HCEC 1CT (cell line): ENCODE measurements at places on chromosomes 5 and 9.

GRCh38 chr5:124941051-124942049 is 194.9 kb upstream of the ZNF608 start:
- no peak for DNase-seq

GRCh38 chr9:614431-614830 is 227.1 kb upstream of the DMRT1 start:
- no peak for DNase-seq

GRCh38 chr9:3497857-3498256 is 27.9 kb downstream of the RFX3 start:
- no peak for DNase-seq

DNA sequence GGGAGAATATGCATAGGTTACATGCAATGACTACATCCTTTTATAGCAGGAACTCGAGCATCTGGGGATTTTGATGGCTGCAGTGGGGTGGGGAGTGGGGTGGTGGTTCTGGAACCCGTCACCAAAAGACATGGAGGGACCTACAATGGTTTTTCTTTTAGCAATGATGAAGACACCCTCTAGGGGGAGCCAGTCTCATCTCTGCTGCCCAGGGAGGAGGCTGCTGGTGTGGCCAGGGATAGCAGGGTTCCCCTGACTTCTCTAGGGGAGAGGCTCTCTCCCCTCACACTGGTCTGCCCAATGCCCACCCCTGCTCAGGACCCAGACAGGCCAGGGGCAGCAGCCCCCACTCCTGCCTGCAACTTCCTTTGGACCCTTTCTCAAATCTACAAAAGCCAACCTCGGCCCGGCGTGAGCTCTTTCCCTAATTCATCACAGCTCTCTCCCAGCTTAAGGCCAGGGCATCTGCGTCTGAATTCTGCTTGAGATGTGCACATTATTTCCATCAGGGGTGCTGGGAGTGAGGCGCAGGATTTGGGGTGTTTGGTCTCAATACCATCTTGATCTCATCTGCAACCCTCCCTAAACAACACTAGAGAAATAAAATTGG is 73.6 kb upstream of the RETREG1 start:
- DNase-seq: peak; percentile 46

GRCh38 chr5:164181604-164182003 is 676.2 kb downstream of the MAT2B start:
- no peak for DNase-seq

DNA sequence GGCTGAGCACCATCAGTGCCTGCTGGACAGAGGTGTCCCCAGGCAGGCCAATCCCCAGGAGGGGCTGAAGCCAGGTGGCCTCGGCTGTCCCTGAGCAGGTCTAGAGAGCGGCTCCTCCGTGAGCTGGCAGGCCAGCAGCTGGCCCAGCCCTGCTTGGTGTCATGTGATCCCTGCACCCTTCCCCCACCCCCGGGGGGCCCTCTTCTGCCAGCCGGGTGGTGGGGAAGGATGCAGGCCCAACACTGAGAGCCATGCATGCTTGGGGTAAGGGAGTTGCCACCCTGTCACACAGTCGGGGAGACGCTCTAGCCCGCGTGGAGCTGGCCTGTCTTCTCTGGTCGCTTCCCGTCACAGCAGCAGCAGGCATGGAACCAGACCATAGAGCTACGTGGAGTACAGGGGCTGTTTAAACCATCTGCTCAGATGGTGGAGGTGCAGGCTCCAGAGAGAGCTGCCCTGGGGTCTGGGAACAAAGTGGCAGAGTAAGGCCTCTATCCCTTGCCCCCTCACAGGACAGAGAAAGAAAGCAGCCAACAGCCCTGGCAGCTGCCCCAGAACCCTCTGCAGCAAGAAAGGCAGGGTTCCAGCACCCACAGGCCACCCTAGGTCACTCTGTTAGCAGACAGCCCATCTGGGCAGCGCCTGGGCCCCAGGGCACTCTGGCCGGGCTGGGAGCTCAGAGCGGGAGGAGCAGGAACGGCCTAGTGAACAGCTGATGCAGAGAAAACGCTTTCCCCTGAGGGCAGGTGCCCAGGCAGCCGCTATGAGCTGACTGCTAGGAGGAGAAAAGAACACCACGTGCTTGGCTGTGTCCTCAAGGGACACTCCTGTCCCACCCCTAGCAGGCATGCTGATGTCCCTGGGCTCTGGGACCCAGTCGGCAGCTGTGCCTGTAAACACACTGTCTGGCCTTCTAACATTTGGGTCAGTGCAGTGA is 6.8 kb downstream of the RALGDS start:
- DNase-seq: no peak

- no peak for DNase-seq
These were observed 7.4 kb downstream of the NR2F1-AS1 start for GRCh38 chr5:93573354-93574351.

DNA sequence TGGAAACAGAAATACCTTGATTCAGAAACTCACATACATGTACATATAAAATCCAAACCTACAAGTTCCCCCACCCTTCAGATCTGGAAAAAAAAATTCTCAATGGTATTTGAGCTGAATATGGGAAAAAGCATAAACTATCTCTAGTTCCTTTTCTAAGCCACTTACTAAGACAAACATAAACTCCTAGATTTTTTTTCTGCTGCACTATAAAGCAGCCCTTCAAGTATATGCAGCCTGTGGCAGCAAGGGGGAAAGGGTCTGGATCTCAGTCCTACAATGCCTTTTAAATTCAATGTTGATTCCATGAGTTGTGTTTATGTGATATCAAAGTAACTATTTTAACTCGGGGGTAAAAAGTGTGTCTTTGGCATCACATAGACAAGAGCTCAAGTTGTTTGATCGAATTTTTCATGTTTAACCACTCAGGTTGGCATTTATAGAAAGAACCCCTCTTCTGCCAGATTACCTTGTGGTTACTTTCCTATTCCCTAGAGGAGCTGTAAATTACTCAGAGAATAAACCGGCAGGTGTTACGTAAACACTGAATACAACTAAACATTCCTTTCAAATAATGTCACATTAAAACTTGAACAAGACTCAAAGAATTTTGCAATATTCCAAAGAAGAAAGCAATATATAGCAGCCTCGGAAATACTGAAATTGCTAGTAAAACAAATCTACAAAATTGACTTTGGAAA is 91.8 kb upstream of the FER start:
- DNase-seq: peak; percentile 81

GRCh38 chr5:97037819-97038218 is 101.9 kb downstream of the LNPEP start:
- no peak for DNase-seq

- no peak for DNase-seq
These were observed 67.5 kb upstream of the CPLX2 start for GRCh38 chr5:175803736-175804454.

DNA sequence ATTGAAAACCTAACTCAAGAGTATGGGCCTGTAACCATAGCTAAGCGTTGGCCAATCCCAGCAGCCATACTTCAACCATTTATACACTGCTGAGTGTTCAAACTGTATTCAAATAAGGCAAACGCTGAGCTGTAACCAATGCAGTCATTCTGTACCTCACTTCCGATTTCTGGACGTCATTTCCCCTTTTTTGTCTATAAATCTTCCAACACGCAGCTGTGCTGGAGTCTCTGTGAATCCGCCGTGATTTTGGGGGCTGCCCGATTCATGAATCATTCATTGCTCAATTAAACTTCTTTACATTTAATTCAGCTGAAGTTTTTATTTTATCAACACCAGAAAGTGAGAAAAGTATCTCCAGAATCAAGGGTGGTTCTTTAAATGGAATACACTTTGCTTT is 31.7 kb downstream of the MTX3 start:
- DNase-seq: no peak

GRCh38 chr5:27257696-27258095 is 219.3 kb upstream of the CDH9 start:
- DNase-seq: no peak
